Activated CD8-positive, alpha-beta memory T cell treated with anti-CD3 and anti-CD28 coated beads for 24 hours (primary cell): ENCODE measurements at places on chromosomes 1 and 21.

DNA sequence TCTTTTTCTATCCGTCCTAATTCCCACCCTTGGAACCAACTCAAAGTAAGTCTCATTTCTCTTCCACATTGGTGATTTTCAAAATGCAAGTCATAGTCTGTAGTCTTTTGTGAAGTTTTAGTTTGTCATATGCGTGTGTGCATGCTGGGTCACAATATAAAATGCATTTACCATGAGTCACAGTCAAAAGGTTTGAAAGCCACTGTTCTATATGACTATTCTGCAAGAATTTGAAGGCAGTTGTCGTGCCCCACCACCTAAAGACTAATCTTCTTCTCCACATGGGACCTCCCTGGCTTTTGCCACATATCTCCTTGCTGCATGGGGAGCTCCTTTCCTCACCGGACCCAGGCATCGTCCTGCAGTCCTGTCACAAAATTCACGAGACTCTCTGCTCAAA lies 1.6 kb downstream of the STPG1 start:
- DNase-seq: no peak

DNA sequence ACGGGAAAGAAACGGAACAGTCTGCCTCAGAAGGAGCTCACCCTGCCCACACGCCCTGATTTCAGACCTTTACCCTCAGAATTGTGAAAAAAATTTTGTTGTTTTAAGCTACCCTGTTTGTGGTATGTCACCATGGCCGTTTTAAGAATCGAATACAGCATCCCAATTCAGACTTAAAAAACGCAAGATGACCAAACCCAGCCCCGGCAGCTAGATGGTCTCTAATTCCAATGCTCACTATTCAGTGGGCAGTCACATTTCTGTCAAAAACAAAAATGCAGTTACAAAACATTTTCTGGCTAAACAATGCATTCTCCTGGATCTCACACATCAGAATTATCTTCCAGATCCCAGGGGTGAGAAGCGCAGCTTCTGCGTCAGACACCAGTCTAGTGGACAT lies 527.5 kb downstream of the SMYD3 start:
- DNase-seq: no peak

DNA sequence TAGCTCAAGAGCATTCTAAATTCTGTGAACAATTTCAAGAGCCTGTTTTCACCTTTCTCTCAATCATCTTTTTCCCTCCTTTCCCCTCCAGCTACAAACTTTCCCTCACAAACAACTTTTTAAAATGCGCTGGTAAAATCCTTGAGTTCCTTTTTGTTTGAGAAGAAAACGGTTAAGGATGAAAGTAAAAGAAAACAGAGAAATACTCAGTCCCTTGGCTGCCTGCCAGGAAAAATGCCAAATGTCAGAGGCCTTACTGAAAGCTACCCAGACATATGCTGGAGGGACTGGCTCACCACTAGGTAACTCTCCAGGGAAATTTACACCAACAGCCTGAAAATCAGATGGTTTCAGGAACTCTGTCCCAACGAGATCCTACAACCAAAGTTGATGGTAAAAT lies 11.0 kb upstream of the SERBP1 start:
- DNase-seq: no peak

- DNase-seq: no peak
Observed at GRCh38 chr1:73623946-73624345, 574.0 kb downstream of the LRRIQ3 start.

DNA sequence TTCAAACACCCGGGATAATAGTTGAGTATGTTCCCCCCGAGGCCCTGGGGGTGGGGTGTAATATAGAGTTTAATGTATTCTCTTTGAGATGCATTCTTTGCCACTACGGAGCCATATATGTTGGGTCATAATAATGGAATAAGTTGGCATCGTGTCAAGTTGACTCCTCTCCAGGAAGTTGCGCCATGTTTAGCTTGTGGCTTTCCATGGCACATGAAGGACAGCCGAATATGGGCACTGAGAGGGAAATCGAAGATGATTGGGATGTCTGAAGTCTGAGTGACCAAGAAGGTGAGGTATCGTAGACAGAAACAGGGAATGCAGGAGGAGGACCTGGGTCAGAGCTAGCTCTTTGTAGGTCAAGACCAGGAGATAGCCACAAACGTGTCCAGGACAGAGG lies 92.6 kb downstream of the PAX7 start:
- DNase-seq: no peak

DNA sequence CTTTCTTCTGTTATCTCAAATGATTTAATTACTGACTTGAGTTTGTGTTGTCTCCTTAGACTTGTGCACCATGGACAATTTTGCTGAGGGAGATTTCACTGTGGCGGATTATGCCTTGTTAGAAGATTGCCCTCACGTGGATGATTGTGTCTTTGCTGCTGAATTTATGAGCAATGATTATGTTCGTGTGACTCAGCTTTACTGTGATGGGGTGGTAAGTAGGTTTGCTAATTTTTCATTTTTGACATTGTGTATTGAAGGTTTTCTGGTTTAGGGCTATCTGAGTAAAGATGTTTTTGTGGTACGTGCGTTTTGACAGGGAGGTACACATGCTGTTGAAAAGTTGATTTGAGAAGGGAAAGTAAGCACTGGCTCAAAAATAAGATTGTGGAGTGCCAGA lies 14.1 kb downstream of the TTC3 start:
- DNase-seq: no peak

DNA sequence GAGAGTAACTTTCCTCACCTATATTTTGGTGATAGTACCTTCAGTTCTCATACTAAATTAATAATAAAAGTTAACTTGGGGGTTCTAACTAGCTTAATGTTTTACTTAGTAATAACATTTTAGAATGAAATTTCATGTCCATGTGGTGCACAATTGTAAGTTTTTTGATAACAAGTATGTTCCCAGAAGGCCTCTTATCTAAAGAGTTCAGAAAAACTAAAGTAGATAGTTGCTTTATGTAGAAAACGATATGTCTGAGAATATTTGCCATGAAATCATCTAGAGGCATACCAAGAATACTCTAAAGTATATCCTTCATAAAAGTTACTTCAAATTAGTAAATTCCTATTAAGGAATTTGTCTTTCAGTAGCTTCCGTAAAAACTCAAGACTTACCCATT lies 10.2 kb upstream of the ADCY10 start:
- DNase-seq: no peak

GRCh38 chr1:207309745-207310273 lies 11.7 kb upstream of the CD55 start:
- DNase-seq: no peak

DNA sequence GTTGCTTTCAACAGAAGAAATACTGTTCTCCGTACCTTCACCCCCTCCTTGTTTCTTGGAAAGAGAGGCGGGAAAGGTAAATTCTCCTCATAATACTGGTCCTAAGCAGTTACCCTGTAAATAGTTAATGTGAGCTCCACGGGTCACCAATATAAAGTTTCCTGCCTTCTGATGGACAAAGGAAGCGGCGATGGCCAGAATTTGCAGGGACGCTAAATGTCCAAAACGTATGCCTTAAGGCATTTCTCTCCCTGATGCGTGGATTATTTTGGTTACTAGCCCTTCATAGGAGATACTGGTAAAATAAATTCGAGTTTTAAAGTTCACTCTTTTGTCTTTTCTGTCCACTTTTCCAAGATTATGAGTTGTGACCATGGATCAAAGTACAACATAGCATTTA lies 898 bp upstream of the PTGS2 start:
- DNase-seq: no peak

- DNase-seq: no peak
Observed at GRCh38 chr1:7121622-7121988, 336.4 kb downstream of the CAMTA1 start.
